ENCODE measurements at places on chromosomes 5 and 9. TPM values are rescaled to one million over a fixed set of nuclear protein-coding genes. Genes with fewer than 3 reads are reported as not detected.

MYO10 gene
- total RNA-seq = 52.4 TPM

DDX4 gene
- not detected for total RNA-seq

TXNDC8 gene
- not detected for total RNA-seq

CCDC171 gene
- 5.1 TPM for total RNA-seq

PKN3 gene
- 14.7 TPM for total RNA-seq

SNCB gene
- total RNA-seq = not detected

GPRIN1 gene
- total RNA-seq = 1.3 TPM

- H3K36me3 ChIP-seq = no peaks in the 10 kb centered on the region
- no peak for DNase-seq
- H3K4me3 ChIP-seq = no peak overlapping the region
- no peaks in the 10 kb centered on the region for H3K27me3 ChIP-seq
- H3K4me1 ChIP-seq = no peaks in the 10 kb centered on the region
- no peak overlapping the region for H3K27ac ChIP-seq
Measured at GRCh38 chr5:76388791-76389512, 14.1 kb upstream of the IQGAP2 start.

- peak overlapping the region; percentile 37 for H3K4me3 ChIP-seq
- peak; percentile 65 for DNase-seq
- H3K4me1 ChIP-seq = peaks cover 30% of the 10 kb centered on the region
Measured at GRCh38 chr9:88531920-88532698, 2.9 kb upstream of the NXNL2 start.

DNA sequence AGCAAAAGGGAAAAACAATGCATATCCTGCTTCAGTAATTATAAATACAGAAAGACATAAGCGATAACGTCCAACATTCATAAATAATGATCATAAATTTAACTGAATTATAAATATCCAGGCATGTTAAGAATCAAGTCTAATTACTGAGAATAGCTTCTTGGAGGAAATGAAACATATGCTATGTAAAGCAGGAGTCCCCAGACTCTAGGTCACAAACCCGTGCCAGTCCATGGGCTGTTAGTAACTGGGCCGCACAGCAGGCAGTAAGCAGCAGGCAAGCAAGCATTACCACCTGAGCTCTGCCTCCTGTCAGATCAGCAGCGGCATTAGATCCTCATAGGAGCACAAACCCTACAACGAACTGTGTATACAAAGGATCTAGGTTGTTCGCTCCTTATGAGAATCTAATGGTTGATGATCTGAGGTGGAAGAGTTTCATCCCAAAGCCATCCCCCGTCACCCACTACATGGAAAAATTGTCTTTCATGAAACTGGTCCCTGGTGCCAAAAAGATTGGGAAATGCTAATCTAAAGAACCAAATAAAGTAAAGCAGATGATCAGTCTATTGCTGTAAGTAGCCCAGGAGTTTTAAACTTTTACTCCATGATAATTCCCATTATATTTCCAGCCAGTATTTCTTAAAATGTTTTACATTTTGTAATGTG, 50.4 kb downstream of the CERT1 start:
- H3K27me3 ChIP-seq = no peaks in the 10 kb centered on the region
- DNase-seq = no peak
- H3K27ac ChIP-seq = no peak overlapping the region
- H3K36me3 ChIP-seq = no peaks in the 10 kb centered on the region
- H3K4me3 ChIP-seq = no peak overlapping the region

DNA sequence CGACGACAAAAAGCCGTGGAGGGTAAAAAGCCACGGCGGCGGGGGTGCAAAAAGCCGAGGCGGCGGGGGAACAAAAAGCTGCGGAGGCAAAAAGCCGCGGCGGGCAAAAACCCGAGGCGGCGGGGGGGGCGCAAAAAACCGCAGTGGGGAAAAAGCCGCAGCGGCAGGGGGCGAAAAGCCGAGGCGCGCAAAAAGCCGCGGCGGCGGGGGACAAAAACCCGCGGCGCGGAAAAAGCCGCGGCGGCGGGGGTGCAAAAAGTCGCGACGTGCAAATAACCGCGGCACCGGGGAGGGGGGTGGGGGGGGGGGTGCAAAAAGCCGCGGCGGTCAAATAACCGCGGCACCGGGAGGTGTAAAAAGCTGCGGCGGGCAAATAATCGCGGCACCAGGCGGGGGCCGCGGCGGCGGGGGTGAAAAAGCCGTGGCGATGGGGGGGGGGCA, 511.5 kb downstream of the FOXD4L5 start:
- no peaks in the 10 kb centered on the region for H3K4me1 ChIP-seq
- no peaks in the 10 kb centered on the region for H3K27me3 ChIP-seq
- H3K27ac ChIP-seq = no peak overlapping the region
- peak; percentile 8 for DNase-seq
- no peak overlapping the region for H3K4me3 ChIP-seq

GRCh38 chr9:29714860-29715259, 2141.6 kb upstream of the C9orf72 start:
- no peaks in the 10 kb centered on the region for H3K36me3 ChIP-seq
- no peaks in the 10 kb centered on the region for H3K4me1 ChIP-seq
- DNase-seq = no peak
- H3K27me3 ChIP-seq = no peaks in the 10 kb centered on the region
- H3K27ac ChIP-seq = no peak overlapping the region

GRCh38 chr9:111993319-111993718, 96.7 kb downstream of the UGCG start:
- H3K27me3 ChIP-seq = no peaks in the 10 kb centered on the region
- no peak for DNase-seq
- H3K4me1 ChIP-seq = peaks cover 3% of the 10 kb centered on the region
- H3K4me3 ChIP-seq = no peak overlapping the region
- no peak overlapping the region for H3K27ac ChIP-seq

GRCh38 chr5:111887706-111888105, 130.7 kb upstream of the NREP start:
- no peaks in the 10 kb centered on the region for H3K27me3 ChIP-seq
- no peak for DNase-seq
- H3K36me3 ChIP-seq = no peaks in the 10 kb centered on the region
- no peaks in the 10 kb centered on the region for H3K4me1 ChIP-seq
- no peak overlapping the region for H3K4me3 ChIP-seq

GRCh38 chr9:117662651-117663050, 41.6 kb upstream of the TLR4 start:
- no peaks in the 10 kb centered on the region for H3K27me3 ChIP-seq
- no peaks in the 10 kb centered on the region for H3K4me1 ChIP-seq
- H3K27ac ChIP-seq = no peak overlapping the region

DNA sequence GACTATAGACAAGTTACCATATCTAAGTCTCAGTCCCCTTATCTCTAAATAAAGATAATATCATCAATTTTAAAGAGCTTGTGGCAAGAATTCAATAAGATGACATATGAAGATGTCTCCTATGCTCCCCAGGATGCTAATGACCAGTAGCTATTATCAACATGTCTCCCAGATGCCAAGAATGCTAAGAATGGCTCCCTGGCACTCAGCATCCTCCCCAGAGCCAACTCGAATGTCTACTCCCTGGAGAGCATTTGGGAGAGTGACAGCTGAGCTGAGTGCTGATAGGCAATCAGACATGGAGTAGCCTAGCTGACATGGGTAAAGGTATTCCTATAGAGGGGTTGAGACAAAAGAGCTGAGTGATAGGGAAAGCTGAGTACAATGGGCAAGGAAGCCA, 15.9 kb downstream of the P4HA2 start:
- H3K27ac ChIP-seq = no peak overlapping the region
- peaks cover 32% of the 10 kb centered on the region for H3K36me3 ChIP-seq
- no peaks in the 10 kb centered on the region for H3K4me1 ChIP-seq
- no peak for DNase-seq

- no peak overlapping the region for H3K27ac ChIP-seq
- no peaks in the 10 kb centered on the region for H3K27me3 ChIP-seq
- no peaks in the 10 kb centered on the region for H3K36me3 ChIP-seq
- DNase-seq = no peak
- no peaks in the 10 kb centered on the region for H3K4me1 ChIP-seq
Measured at GRCh38 chr9:84711936-84712335, 42.4 kb downstream of the NTRK2 start.

- no peaks in the 10 kb centered on the region for H3K27me3 ChIP-seq
- H3K36me3 ChIP-seq = no peaks in the 10 kb centered on the region
- no peak overlapping the region for H3K27ac ChIP-seq
- H3K4me3 ChIP-seq = no peak overlapping the region
- H3K4me1 ChIP-seq = no peaks in the 10 kb centered on the region
Measured at GRCh38 chr9:99076030-99076429, 28.9 kb upstream of the TGFBR1 start.

DNA sequence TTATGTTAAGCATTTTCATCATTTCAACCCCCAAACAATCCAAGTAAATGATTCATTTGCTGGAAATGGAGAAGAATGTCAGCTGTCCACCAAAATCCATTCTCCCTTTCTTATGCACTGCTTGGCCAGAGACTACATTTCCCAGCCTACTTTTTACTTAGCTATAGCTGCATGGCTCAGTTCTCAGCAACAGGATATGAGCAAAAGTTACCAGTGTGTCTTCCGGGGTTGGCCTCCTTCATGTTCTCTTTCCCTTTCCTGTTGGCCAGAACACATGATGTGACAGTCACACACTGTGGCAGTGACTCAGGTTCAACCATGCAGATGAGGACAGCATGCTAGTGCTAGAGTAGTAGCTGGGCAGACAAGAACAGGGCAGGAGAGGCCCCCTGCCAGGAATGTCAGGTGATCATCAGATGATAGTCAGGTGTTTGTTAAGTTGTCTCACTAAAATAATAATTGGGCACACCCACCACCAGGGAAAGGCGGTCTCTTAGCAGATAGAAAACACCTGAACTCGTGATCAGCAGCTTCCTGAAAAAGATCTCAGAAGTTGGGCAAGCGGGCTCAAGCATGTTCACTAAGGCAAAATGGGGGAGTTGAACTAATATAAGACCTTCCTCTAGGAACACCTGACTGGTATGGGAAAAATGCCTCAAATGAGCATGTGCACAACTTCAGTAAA, 12.2 kb downstream of the GPR150 start:
- H3K4me3 ChIP-seq = no peak overlapping the region
- H3K4me1 ChIP-seq = no peaks in the 10 kb centered on the region
- H3K27ac ChIP-seq = no peak overlapping the region

GRCh38 chr9:103713631-103714030, 380.5 kb upstream of the SMC2 start:
- no peaks in the 10 kb centered on the region for H3K27me3 ChIP-seq
- H3K4me3 ChIP-seq = no peak overlapping the region
- H3K4me1 ChIP-seq = no peaks in the 10 kb centered on the region
- no peak overlapping the region for H3K27ac ChIP-seq
- DNase-seq = no peak

DNA sequence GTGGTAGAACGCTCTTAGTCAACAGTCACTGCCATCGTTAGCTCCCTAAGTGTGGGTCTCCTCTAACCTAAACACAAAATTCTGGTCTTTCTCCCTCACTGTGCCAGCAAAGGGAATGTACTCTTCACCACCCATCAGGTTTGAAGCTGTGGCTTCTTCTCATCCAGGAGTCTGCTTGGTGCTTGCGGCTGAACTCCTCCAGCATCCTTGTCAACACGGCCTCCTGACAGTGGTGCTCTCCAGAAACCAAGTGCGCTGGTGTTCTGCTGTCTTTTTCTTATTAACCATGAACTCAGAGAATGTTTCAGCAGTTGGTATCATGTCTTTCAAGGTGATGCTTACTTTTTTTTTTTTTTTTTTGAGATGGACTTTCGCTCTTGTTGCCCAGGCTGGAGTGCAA, 23.9 kb upstream of the LPCAT1 start:
- no peaks in the 10 kb centered on the region for H3K4me1 ChIP-seq
- H3K27ac ChIP-seq = no peak overlapping the region
- H3K4me3 ChIP-seq = no peak overlapping the region
- no peaks in the 10 kb centered on the region for H3K36me3 ChIP-seq
- H3K27me3 ChIP-seq = no peaks in the 10 kb centered on the region

DNA sequence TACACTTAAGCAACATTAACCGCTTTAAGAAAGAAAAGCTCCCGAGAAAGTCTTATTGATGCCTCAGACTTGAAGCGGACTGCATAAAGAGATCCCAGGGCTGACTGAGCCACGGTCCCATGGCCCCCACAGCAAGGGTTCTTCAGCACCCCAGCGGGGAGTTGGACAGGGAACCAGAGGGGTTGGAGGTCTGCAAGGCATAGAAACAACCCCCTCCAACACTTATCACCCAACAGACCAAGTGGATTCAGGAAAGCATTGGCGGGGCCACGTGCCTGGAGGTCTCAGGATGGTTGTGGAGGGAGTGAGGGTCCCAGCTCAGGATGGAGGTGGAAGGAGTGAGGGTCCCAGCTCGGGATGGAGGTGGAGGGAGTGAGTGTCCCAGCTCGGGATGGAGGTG, 143.7 kb upstream of the IRX2 start:
- no peaks in the 10 kb centered on the region for H3K27me3 ChIP-seq
- no peak for DNase-seq
- no peak overlapping the region for H3K4me3 ChIP-seq
- no peaks in the 10 kb centered on the region for H3K4me1 ChIP-seq
- H3K36me3 ChIP-seq = no peaks in the 10 kb centered on the region
- H3K27ac ChIP-seq = no peak overlapping the region

- no peaks in the 10 kb centered on the region for H3K36me3 ChIP-seq
- H3K27ac ChIP-seq = no peak overlapping the region
- no peak overlapping the region for H3K4me3 ChIP-seq
- DNase-seq = peak; percentile 43
- peaks cover 3% of the 10 kb centered on the region for H3K4me1 ChIP-seq
Measured at GRCh38 chr5:138844812-138845513, 30.2 kb downstream of the LRRTM2 start.

GRCh38 chr5:34749431-34749873, 89.5 kb upstream of the TTC23L start:
- no peaks in the 10 kb centered on the region for H3K4me1 ChIP-seq
- no peaks in the 10 kb centered on the region for H3K36me3 ChIP-seq
- H3K4me3 ChIP-seq = no peak overlapping the region
- H3K27ac ChIP-seq = no peak overlapping the region
- no peaks in the 10 kb centered on the region for H3K27me3 ChIP-seq
